NCI-H1105 (cell line): ENCODE measurements at places on chromosomes 2 and 18.

GRCh38 chr2:237594514-237594871 is 4.0 kb upstream of the RAB17 start:
- no peak for DNase-seq

DNA sequence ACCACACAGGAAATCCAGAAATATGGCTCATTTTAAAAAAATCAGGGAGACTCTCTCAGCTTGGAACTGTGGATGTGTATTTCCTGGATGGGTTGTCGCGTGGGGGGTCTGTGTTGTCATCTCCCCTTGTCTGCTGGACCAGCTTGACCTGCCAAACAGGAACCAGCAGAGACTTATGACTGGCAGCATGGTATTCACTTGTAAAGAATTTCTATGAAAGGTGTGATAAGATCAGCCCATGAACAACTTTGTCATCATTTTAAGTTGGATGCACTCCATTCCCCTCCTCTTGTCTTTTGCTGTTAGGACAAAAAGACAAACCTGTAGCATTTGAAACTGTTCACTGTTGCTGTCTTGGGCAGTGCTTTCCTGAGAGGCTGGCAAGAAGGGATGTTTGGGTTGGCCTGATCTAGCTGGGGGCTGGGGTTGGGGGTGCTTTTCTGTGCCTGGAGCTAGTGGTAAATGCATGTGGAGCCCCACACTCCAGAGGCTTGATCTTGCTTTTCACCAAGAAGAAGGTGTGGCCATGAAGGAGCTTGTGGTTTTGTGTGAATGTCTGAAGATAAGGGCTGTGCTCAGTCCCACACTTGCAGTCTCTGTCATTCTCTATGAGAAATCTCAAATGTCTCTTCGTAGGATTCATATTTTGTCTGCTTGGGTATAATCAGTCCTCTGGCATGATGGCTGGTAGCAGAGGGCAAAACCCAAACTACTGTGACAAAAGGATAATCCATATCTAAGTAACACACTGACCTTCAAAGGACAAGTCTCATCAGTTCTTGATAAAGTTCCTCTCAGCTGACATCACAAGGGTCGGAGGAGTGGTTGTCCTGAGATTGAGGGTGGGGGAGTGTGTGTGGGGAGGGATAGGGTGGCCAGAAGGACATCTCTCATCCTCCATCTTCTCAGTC is 39.0 kb downstream of the RALB start:
- DNase-seq, result no peak

- DNase-seq, result no peak
Observed at GRCh38 chr18:48455555-48456478, 46.6 kb upstream of the ZBTB7C start.

GRCh38 chr2:157443795-157444640 is at the start of gene CYTIP:
CYTIP (minus strand) TSS chr2:157444089; CDS start chr2:157444020, 69 bp downstream.
- no peak for DNase-seq

- no peak for DNase-seq
Observed at GRCh38 chr2:171460537-171460936, 26.5 kb downstream of the DCAF17 start.

- no peak for DNase-seq
Observed at GRCh38 chr18:48786455-48787202, 164.1 kb downstream of the SMAD7 start.

- DNase-seq, result no peak
Observed at GRCh38 chr18:30132959-30133358, 909.6 kb downstream of the DSC3 start.

- DNase-seq, result no peak
Observed at GRCh38 chr2:189347540-189347939, 93.7 kb upstream of the WDR75 start.

- DNase-seq, result no peak
Observed at GRCh38 chr2:25285265-25286024, 56.3 kb downstream of the DNMT3A start.

DNA sequence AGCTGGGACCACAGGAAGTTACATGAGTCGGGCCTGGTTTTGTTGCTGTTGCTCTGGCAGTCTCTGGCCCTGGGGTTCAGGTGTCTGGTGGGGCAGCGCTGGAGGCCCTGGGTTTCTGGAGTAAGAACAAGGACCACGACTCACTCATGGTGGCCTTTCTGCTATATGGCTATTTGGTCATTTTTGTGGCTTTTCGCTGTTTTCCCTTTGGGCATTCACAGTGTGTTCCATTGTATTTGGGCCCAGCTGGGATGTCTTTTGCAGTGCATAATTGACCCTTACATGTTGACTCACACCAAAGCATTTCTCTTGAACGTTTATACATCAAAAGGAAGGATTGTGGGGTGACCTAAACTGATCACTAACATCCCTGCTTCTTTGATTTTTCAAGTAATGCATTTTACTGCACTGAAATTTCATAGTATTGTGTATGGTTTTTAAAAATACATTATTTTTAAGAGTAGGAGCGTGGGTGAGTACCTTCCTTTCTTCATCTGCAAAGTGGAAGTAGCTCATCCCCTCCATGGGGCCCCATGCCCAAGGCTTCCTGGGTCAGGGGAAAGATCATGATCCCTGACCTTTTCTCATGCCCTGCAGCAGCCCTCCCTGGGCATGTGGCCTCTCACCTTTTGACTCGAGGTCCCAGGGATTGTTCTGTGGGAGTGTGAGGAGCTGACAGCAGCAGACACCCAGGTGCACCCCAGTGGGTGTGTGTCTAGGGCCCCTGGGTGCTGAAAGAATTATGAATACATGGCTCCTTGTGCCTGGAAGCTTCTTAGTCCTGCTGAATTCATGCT is 225.5 kb downstream of the AGAP1 start:
- DNase-seq, result no peak

DNA sequence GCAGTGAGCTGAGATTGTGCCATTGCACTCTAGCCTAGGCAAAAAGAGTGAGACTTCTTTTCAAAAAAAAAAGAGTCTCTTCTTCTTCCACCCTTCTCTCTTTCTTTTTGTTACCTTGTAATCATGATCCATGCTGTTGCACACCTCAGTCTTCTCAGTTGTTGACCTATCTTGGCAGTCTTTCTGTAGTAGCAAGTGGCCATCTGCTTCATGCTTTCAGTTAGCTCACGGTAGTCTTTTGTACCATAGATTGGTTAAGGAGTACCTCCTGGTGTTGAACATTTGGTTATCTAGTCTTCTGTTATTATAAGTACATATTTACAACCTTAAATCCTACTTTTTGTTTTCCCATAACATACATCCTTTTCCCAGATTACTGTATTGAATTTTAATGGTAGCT is 3.1 kb downstream of the GORASP2 start:
- DNase-seq, result no peak

- DNase-seq, result peak; percentile 24
Observed at GRCh38 chr18:76801567-76802505, 20.5 kb upstream of the ZNF236 start.

GRCh38 chr2:107374249-107374648 is 452.4 kb upstream of the RGPD4 start:
- no peak for DNase-seq

- no peak for DNase-seq
Observed at GRCh38 chr2:23601301-23601965, 216.5 kb downstream of the KLHL29 start.

GRCh38 chr2:65549257-65549627 is 116.8 kb upstream of the SPRED2 start:
- DNase-seq, result no peak

GRCh38 chr2:38933653-38934052 is 44.0 kb downstream of the ARHGEF33 start:
- no peak for DNase-seq

DNA sequence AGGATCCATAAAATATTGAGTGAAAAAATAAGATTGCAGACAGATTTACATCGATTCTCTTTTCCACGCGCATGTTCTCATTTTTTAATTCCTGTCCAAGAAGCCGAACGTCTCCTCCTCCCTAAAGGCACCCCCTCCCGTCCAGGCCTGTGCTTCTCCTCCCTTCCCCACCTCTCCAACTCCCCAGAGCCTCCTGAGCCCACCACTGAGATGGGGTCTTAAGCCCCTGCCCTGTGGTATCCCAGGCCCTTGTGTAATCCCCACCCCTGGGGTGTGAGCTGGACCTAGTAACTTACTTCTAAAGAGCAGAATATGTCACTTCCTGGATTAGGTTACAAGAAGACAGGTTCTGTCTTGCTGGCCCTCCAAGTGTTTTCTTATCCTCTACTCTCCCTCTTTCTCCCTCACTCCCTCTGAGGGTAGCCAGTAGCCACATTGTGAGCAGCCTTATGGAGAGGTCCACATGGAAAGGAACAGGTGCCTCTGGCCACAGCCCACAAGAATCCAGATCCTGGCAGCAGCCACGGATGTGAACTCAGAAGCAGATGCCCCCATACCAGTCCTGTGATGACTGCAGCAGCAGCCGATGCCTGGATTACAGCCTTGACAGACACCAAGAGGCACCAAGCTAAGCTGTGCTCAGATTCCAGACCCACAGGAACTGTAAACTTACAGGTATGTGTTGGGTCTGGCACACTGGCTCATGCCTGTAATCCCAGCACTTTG is 39.6 kb upstream of the OTOS start:
- DNase-seq, result no peak

DNA sequence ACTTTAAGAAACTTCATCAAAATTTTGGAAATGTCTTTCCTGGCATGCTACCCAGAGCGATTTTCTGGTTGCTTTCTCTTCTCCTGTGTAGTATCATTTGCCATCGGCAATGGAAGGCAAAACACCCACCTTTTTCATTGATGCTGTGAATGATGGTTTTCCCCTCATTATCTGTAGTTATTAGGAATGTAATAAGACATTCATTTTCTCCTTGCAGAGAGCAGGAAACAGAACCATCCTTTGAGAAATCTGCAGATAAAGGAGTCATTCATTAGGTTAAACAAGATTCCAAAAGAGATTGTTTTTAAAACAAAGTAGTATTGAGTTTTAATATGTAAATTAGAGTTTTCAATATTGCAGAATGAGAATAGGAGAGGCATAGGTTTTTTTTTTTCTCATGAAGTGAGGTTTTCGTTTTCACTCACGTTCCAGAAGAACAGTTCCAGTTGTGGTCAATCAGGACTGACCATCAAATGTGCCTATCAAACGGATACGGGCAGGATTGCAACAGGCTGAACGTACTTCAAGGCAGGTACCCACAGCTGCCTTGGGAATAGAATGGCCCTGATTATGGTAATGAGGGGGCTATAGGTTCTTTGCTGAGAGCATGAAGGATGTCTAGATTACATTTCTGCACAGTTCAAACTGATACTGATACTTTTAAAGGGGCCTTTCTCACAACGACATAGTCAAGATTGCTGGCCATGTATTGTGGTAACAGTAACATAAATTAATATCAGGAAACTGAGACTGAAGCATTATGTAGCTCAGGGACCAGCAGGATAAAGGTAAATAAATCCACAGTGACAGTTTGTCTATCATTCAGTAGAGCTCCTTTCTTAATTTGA is 49.8 kb upstream of the PLA2R1 start:
- no peak for DNase-seq

- DNase-seq, result no peak
Observed at GRCh38 chr18:3594760-3595368, 144.9 kb downstream of the TGIF1 start.

DNA sequence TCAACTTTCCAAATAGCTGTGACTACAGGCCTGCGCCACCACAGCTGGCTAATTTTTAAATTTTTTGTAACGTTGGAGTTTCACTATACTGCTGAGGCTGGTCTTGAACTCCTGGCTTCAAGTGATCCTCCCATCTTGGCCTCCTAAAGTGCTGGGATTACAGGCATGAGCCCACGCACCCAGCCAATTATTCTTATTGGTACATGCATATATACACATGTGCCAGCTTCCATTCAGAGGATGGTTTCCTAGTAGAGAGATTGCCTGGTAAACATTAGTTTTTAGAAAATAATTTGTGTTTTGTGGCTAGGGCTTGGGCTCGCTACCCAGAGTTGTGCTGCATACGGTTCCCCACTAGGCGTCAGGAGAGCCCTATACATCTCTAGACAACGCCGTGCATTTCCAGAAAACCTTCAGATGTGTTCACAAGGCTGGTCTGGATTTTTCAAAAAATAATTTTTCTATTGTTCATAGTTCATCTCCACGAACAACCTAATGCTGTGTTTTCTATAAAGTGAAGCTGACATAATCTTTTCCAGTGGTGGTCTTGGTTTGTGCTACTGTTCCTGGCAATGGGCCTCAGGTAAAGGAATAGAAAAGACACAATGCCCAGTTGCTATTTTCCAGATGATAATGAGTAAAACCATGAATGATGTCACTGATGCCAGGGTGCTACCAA is 14.6 kb upstream of the AFG3L2 start:
- no peak for DNase-seq

- DNase-seq, result no peak
Observed at GRCh38 chr2:213216461-213216860, 65.0 kb upstream of the IKZF2 start.

DNA sequence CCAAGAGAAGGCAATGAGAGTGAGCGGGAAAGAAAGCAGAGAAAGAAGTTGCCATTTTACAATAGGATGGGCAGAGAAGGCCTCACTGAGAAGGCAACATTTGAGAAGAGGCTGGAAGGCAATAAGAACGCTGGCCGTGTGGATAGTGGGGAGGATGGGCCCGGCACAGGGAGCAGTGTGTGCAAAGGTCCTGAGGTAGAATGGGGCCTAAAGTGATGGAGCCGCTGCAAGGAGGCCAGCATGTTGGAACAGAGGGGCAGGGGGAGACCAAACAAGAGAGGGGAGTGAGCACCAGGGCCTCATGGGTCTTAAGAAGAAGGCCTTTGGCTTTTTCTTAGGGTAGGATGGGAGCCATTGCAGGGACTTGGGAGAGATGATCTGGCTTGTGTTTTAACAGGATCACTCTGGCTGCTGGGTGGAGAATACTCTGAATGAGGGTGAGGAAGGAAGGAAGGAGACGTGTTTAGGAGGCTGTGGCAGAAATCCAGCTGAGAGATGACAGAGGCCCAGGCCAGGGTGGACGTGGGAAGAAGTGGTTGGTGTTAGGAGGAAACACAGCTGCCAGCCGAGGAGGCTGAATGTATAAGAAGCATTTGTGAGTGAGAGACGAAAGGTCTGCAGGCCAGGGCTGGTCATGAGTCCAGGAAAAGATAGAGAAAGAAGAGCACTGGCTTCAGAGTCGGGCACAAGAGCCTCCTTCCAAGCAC is 159.8 kb downstream of the KLHL29 start:
- DNase-seq, result no peak
